BJ (cell line): ENCODE measurements at places on chromosomes 16 and 17.

DNA sequence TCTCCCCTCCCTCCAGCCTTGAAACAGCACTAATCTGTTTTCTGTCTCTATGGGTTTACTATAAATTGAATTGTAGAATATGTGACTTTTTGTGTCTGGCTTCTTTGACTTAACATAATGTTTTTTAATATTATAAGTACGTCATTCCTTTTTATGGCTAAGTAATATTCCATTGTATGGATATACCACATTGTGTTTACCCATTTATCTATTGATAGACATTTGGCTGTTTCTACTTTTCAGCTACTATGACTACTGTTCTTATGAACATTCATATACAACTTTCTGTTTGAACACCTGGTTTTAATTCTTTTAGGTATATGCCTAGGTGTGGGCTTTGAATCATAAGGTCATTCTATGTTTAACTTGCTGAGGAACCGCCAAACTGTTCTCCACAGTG is 961.9 kb downstream of the CDH8 start:
- DNase-seq: no peak

DNA sequence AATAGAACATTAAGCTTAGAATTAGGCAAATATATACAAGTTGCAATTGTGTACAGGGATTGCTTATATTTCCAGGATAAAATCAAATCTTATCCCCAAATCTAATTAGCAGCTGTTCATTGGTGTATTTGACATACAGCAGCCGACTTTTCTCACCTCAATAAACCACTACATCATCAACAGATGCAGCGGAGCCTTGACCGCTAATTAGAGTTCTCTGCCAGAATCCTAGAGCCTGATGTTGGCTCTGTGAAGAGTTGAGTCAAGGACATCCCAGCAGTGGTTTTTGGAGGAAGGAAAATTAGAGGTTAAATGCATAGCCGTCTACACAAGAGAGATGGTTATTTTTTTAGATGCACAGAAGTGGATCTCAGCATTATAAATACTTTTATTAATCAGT is 221.9 kb upstream of the CACNG5 start:
- no peak for DNase-seq

DNA sequence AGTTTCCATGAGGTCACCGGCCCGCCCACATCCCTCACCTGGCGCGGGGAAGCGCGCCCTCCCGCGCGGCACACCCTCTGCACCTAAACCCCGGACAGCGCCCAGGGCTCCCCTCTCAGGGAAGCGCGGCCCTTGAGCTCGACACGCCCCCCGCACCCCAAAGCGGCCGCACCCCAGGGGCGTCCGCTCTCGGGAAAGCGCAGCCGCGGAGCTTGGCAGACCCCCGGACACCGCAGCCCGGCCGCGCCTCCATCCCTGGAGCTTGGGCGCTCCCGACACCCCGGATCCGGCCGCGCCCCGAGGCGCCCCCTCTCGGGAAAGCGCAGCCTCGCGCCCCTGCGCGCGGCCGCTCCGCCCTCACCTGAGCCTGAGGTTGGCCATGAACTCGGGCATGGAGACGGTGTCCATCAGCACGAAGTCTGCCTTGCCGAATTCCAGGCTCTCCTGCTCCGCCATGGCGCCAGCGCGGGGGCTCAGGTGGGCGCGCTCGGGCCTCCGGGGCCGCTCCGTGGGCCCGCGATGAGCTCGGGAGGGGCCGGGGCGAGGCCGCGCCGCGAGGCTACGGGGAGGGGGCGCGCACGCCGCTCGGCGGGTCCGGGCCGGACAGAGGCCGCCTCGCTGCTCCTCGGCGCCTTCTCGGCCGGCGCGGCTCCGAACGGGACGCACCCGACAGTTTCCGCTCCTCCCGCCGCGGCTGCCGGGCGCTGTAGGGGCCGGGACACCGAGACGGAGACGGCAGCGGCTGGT is at the start of gene MYO1D:
Gene MYO1D (minus strand): TSS at position 708 of the 747 bp plus-strand sequence. CDS start 252 bp downstream, at position 456.
- DNase-seq: no peak

DNA sequence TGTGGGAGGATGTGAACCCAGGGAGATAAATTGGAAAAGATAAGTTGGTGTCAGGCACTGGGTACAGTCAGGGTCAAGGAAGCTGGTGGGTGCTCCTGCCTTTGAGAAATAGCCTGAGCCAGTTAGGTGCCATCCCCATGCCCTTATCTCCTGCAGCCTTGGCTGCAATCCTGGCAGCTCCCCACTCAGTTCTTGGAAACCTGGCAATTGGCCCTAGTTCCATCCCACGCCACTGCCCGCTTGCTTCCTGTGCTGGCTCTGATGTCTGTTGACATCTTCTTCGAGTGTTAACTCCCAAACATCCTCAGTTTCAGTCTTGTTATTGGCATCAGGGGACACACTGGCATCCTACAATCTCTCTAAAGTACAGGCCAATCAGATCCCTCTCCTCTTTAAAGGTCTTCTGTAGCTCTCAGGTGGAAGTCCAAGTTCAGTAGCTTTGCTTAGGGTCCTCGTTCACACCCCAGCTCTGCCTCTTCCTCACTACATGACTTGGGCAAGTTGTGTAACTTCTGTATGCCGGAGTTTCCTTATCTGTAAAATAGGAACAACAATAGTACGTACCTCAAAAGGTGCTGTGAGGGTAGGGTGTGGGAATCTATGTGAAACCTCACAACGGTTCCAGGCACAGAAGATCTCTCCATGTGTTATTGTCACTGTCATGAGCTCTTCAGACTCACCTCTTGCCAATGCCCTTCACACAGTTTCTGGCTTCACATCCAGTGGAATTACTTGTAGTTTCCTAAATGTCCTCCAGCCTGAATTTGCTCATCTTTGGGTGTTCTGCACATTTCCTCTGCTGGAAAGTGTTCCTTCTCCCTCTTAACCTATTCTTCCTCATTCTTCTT is 13.5 kb upstream of the PRKAR1A start:
- no peak for DNase-seq

GRCh38 chr17:48067245-48067644 is 19.1 kb downstream of the NFE2L1 start:
- DNase-seq: no peak

DNA sequence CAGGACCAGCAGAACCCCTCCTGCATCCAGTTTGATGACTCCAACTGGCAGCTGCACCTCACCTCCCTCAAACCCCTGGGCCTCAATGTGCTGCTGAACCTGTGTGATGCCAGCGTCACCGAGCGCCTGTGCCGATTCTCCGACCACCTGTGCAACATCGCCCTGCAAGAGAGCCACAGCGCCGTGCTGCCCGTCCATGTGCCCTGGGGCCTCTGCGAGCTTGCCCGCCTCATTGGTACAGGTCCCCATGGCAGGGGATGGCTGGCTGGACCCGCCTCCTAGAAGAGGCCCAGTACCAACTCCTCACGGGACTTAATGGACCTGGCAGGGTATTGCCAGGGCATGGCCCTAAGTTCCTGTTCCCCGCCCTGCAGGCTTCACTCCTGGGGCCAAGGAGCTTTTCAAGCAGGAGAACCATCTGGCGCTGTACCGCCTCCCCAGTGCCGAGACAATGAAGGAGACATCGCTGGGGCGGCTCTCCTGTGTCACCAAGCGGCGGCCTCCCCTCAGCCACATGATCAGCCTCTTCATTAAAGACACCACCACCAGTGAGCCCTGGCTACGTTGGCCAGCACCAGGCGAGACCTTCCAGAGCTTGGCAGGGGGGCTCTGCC is 22.7 kb downstream of the CASKIN2 start:
- no peak for DNase-seq

- no peak for DNase-seq
Observed at GRCh38 chr16:64253525-64253924, 868.3 kb downstream of the CDH11 start.

DNA sequence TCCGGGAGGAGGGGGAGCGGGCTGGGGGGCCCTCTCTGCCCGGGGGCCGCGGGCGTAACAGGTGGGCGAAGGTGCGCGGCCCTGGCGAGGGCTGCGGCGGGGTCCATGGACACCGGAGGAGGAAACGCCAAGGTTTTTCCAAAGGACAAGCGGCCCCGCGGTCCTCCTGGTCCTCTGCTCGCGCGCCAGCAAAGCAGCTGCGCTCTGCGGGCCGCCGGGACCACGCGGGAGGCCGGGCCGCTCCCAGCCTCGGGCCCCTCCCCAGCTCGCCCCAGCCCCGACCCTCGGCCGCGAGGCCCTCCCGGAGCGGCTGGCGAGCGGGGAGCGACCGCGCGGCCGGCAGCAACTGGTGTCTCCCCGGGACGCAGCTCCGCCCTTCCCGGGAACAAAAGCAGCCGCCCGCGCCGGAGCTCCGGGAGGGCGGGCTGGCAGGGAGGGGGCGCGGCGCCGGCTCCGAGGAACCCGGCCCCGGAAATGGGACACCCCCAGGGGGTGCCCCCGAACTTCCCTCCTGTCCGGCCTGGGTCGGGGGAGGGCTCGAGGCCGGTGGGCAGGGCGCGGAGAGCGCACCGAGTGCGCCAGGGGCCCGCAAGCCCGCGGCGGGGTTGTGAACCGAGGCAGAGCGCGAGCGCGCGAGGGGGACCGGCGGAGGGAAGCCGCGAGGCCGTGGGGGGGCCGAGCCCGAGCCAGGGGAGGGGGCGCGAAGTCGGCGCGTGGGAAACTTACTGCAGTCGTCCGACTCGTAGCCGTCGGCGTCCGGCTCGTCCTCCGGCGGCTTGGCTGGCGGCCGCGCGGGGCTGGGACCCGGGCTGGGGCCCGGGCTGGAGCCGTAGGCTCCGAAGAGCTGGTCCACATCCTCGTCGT is 837 bp downstream of the DOC2B start:
- DNase-seq: no peak

- DNase-seq: no peak
Observed at GRCh38 chr16:57358527-57359095, at the start of gene CCL22. Gene CCL22 (plus strand): TSS chr16:57358783. CDS start chr16:57358817, 34 bp downstream.

DNA sequence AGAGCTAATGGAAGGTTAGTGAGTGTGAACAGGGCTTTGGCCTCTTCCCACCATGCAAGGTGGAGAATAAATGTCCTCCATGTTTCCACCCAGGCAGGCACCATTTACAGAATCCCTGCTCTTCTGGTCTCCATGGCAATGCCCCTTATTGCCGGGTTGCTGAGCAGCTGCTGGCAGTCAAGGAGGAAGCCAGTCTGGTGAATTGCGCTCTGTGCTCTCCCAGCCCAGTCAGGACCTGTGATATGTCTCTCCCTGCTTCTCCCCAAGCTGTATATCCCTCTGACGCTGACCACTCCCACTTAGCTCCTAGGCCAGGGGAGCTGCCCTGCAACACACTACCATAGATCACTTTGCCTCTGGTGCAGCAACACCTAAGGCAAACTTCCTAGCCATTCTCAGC is 402.1 kb upstream of the ERCC4 start:
- no peak for DNase-seq

- no peak for DNase-seq
Observed at GRCh38 chr16:89365044-89365467, 125.3 kb downstream of the ANKRD11 start.

DNA sequence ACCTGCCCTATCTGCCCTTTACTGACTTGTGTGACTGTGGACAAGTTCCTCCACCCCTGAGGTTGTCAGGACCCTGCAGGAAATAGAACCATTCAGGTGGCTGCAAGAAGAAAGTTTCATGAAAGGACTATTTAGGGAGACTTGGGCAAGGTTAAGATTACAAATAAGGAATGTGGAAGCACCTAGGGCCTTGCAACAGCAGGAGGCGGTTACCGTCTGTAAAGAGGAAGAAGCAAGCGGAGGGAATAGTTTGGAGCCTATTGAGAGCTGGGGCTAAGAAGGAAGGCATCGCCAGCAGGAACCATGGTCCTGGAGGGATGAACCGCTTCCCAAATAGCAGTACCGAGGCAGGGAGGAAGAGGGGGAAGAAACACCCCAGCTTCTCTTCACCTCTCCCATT is 132.4 kb downstream of the PRKCB start:
- DNase-seq: no peak
